ENCODE measurements at places on chromosomes 12 and 14.

DNA sequence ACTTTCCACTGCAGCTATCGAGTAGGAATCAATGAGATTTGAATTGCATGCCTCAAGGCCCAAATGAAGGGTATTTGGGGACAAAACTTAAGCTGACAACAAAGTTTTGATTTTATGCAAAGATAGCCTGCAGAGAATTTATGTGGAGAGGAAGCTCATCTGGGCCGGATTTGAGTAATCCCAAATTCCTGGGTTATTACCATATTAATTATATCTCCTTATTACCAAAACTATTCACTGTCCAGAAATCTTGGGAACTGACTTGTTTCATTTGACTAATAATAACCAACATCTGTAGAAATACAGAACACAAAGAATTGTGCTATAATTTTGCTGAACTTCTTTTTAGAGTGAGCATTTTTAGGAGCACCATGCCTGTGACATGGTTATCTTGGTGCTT lies 70.4 kb downstream of the KITLG start:
- DNase-seq = no peak

DNA sequence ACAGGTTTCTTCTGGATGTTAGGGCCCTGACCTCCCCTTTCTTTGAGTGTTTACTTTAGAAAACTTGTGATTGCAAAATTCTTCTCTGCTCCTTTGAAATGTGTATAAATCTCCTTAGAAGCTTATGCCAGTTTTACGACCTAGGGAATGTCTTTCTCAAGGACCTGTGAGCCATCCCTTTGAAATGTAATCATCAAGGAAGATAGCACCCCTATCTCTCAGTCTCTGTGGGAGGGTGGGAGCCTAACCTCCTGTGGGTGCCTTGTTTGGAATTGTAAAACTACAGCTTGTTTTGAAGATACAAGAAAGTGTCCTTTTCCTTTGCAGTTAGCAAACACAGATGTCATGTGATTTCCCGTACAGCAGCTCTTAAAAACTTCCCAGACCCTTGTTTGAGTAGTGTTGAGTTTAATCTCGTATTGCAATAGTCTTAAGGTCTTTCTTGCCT lies 3.3 kb downstream of the OR10AD1 start:
- DNase-seq = peak; percentile 52

DNA sequence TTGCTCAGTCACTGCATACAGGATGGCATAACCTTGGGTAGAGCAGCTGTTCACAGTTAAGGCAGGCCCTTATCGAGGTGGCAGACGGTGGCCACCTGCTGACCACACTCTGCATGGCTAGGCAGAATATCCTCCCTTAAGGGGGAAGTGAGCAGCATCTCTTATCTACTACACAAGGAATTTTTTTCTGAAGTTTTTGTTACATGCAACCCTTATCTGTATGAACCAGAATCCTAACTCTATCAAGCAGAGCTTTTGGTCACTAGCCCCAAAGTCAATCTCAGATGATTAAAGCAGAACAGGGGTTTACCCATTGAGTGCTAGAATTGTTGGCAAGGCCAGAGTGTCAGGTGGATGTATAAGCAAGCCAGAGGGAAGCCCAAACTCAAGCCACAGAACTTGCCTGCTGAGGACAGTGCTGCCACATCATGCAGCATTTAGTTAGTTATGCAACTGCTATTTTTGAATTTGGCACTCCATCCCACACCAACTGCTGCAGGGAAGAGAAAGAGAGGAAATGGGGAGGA lies 192.8 kb downstream of the TBX5 start:
- DNase-seq = peak; percentile 53

- peak; percentile 98 for DNase-seq
Observed at GRCh38 chr12:45232756-45233372, 17.0 kb downstream of the ANO6 start.

- no peak for DNase-seq
Observed at GRCh38 chr12:13311551-13311950, 115.0 kb downstream of the EMP1 start.

- no peak for DNase-seq
Observed at GRCh38 chr12:27844366-27845090, 64.5 kb upstream of the MANSC4 start.

DNA sequence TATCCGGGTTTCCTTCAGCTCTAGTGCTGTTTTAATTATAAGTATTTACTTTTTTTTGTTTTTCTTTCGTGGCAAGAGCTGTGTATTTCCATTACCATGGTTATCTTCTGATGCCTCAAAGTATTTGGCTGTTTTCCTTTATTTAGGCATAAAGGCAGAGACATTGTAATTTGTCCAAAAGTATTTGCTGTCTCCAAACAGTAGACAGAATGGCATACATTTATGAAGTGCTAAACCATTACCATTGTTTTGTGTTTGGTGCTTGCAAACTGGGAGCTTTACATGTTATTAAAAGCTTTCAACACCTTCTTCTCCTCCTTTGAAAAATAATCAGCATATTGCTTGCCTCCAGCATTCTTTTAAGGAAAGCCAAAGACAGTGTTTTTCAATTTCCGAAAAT lies 46.3 kb downstream of the FLRT2 start:
- no peak for DNase-seq

Measured in islet precursor cell (in vitro differentiated cells).